Muscle of back (tissue), 13 donors: ENCODE measurements at places on chromosomes 3 and 15. TPM values are rescaled to one million over a fixed set of nuclear protein-coding genes. Genes with fewer than 3 reads are reported as not detected.

The CLDN18 gene
- polyA plus RNA-seq = 1.0 TPM

DNA sequence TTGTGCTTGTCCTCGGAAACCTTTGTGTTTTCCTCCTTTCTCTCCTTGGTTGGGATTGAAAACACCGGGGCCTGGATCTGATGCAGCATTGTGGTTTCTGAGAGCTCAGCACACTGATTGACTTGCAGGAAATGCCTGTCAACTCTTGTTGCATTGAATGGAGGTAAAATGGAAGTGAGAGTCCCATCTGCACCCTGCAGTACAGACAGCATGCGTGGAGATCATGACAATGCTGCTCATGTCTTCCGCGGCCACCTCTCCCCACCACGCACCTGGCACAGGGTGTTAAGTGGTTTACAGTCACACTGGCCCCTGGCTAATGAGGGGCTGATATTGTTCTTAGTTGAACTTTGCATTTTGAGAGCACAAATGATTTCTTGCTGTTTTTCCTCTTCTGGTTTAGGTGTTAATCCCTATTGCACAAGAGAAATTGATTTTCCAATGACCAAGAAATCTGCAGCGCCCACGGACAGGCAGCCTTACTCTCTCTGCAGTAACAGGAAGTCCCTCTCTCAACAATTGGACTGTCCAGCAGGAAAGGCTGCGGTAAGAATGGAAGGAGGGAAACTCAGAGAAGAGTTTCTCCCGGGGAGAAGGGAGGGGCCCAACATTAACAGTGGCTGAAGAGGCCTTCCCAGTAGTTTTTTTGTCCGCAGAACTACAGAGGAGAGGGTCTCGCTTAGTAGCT is 58.5 kb downstream of the STARD5 start:
- no peak for DNase-seq

GRCh38 chr3:137343283-137343682 is 385.5 kb downstream of the IL20RB start:
- no peak for DNase-seq

GRCh38 chr15:44712346-44713005 is 1.2 kb downstream of the B2M start:
- DNase-seq = peak; percentile 89

DNA sequence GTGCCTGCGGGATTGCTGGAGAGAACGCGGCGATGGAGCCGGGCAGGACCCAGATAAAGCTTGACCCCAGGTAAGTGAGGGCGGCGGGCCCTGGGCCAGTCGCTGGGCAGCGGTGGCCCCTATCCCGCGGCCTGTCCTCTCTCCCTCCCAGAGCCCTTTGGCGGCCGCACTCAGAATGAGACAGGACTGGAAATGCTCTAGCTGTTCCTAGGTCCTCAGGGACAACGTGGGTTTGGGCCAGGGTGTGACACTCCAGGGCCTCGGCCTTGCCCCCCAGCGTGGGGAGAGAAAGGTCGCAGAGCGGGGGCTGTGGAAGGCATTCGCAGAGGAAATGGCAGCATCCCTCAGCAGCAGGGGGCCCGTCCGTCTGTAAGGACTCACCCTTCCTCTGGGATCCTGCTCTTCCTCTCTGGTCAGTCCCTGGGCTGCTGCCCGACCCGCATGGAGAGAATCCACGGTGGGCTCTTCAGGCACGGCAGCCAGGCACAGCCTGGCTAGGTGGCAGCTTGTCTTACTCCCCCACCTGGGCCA is 412 bp downstream of the SLC51A start:
- no peak for DNase-seq

The PLAAT1 gene
- 25.0 TPM for polyA plus RNA-seq

The CSTA gene
- polyA plus RNA-seq = 1.6 TPM

The SEMA3G gene
- polyA plus RNA-seq = 12.6 TPM

- no peak for DNase-seq
Observed at GRCh38 chr3:170021083-170021482, 16.7 kb upstream of the GPR160 start.

The TRPM1 gene
- 0.69 TPM for polyA plus RNA-seq

The ARNT2 gene
- 8.2 TPM for polyA plus RNA-seq

The OTOL1 gene
- polyA plus RNA-seq = not detected
